ENCODE measurements at places on chromosomes 4 and X. TPM values are rescaled to one million over a fixed set of nuclear protein-coding genes. Genes with fewer than 3 reads are reported as not detected.

Gene PSAPL1
- not detected for total RNA-seq

Gene GPC4
- 4.1 TPM for total RNA-seq

Gene HSFX3
- total RNA-seq: not detected

Gene ABCE1
- total RNA-seq: 53.5 TPM
